NCI-H1930 (cell line): ENCODE measurements at places on chromosomes 6 and 20.

DNA sequence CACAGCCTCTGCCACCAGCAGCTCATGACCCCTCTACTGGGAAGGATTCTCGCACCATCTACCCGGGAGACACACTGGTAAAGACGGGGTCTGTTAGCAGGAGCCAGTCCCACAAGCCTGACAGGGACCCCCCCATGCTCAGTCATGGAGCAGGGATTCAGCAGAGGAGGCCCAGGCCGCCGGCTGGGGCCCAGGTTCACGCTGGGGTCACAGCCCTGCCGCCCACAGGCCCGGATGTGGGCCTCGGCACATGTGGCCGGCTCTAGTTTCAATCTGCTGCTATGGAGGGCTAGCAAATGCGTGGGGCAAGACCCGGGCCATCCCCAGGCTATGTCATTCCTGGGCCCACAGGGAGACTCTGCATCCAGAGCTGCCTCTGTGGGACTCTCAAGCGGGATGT is 25.1 kb downstream of the PXDC1 start:
- no peak for DNase-seq

- no peak for DNase-seq
Measured at GRCh38 chr20:23488996-23489395, 1.9 kb upstream of the CST8 start.

GRCh38 chr20:62906209-62906608 is 20.1 kb downstream of the DIDO1 start:
- no peak for DNase-seq

DNA sequence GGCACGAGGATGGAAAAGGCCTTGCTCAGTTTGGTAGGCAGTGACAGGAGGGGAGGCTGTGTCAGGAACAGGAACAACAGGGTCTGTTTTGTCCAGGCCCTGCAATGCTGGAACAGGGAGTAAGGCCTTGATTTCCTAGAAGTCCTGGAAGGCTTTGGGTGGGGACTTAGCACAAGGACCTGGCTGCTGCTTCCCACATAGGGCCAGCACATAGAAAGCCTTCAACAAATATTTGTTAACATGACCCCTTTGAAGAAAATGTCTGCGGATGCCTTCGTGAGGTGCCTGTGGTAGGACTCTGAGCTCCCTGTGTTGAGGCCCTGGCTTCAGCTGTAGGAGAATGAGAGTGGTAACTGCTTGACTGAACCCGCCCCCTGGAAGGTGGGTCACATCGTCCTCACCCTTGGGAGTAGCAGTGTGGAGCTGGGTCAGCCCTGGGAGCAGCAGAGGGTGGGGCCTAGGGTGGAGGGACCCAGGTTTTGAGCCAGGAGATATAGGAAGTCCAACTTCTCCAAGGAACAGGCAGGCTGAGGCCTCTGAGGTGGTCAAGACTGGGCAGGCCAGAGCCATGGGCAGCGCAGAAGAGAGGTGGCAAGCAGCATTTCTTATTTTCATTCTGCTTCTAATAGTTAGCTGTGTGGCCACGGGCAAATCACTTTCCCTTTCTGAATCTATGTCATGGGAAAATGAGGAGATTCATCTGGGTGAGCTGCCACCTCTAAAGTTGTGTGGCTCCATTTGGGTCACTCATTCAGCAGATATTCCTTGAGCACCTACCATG is 50.0 kb downstream of the CNBD2 start:
- no peak for DNase-seq

- DNase-seq, result no peak
Measured at GRCh38 chr6:15368186-15368585, 122.3 kb downstream of the JARID2 start.

- no peak for DNase-seq
Measured at GRCh38 chr20:19893356-19893755, 123.8 kb upstream of the NAA20 start.

DNA sequence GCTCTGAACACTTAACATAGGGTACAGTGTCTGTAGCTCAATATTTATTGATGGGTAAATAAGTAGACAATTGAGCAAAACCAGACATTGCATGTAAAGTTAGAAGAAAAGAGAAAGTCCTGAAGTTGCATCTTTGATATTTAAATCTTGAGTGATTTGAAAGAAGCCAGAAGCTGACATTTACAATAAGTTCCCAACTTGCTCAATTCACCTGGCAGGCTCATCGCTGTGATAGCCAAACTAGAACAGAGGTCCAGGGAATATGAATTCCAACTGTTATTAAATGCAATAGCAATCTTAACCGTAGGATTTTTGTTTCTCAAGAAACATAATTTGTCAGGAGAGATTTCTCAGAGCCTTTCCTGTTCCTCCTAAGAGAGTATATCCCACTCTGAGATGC is 65.9 kb upstream of the EDN1 start:
- no peak for DNase-seq

- DNase-seq, result no peak
Measured at GRCh38 chr6:11424395-11425034, 113.0 kb upstream of the TMEM170B start.

GRCh38 chr20:40470445-40471260 is 218.4 kb downstream of the MAFB start:
- DNase-seq, result no peak

DNA sequence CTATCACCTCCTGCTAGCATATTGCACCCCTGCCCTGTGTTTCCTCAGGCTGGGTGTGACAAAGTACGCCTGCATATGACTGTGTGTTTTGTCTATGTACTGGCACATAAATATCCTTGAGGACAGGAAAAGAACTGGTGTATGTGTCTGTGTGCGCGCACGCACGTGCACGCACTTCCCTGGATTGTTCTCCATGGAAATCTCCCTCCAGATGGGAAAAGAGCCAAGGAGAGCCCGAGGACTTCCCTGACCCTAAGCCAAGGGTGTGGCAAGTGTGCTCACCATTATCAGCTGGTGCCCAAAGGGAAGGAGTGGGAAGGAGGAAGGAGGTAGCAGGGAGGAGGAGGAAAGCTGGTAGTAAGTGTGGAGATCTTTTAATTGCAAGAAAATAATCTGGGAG is 117.6 kb downstream of the HIVEP2 start:
- DNase-seq, result no peak

DNA sequence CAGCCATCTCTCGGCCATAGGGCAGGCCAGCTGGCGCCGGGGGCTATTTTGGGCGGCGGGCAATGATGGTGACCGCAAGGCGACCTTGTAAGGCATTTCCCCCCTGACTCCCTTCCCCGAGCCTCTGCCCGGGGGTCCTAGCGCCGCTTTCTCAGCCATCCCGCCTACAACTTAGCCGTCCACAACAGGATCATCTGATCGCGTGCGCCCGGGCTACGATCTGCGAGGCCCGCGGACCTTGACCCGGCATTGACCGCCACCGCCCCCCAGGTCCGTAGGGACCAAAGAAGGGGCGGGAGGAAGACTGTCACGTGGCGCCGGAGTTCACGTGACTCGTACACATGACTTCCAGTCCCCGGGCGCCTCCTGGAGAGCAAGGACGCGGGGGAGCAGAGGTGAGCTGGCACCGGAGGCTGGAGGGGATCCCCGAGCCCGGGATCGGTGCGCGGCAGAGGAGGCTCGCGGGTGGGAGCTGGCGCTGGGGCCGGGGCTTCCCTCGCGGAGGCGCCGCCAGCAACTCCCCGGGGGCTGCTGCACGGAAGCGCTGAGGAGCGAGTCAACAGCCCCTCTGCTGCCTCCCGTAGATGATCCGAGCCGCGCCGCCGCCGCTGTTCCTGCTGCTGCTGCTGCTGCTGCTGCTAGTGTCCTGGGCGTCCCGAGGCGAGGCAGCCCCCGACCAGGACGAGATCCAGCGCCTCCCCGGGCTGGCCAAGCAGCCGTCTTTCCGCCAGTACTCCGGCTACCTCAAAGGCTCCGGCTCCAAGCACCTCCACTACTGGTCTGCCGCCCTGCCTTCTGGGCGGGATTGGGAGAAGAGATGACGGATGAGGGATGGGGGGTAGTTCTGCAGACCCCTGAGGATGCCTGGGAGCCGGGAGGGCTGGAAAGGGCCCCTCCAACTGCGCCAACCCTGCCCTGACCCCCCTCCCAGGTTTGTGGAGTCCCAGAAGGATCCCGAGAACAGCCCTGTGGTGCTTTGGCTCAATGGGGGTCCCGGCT is at the start of the genes CTSA and NEURL2:
TSS of gene CTSA (plus strand) at position 351 of the 999 bp plus-strand sequence. CDS start at position 585, 234 bp downstream.
TSS of gene NEURL2 (minus strand) at position 224 of the 999 bp plus-strand sequence. CDS start at position 7, 217 bp downstream.
- peak; percentile 89 for DNase-seq

DNA sequence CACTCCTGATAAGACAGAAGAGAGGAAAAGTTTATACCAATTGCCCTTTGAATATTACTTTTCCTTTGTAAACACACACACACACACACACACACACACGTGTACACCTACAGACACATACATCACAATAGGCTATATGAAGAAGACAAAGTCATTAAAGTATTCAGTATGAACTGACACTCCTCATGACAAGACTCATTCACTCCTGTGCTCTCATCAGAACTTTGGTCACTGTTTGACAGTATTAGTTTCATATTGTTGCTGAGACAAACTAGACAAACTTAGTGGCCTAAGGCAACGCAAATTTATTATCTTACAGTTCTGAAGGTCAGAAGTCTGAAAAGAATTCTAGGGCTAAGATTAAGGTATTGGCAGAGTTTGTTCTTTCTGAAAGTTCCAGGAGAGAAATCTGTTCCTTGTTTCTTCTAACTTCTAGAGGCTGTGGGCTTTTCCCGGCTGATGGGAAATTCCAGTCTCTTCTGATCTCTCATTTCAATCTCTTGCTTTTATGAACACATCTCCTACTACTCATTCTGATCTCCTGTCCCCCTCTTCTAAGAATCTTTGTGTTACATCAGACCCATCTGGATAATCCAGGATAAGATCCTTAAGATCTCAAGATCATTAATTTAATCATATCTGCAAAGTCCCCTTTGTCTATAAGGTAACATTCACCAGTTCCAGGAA is 171.3 kb downstream of the HACE1 start:
- DNase-seq, result no peak

DNA sequence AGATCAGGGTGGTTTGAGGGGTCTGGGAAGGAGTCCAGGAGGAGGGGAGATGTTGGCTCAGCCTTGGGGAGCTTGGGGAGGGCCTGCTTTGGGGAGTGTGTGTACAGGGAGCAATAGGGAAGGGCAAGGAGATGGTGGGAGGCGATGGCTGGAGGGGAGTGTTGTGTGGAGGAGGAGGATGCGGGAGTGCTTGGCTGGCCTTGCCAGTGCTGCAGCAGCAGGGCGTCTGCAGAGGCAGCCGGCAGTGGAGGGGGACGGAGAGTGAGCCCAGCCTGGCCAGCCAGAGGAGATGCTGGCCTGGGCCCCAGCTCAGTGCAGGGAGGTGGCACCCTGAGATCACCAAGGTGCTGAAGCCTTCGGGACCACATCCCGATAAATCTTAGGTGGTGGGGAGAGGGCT is 3.9 kb downstream of the IP6K3 start:
- no peak for DNase-seq

DNA sequence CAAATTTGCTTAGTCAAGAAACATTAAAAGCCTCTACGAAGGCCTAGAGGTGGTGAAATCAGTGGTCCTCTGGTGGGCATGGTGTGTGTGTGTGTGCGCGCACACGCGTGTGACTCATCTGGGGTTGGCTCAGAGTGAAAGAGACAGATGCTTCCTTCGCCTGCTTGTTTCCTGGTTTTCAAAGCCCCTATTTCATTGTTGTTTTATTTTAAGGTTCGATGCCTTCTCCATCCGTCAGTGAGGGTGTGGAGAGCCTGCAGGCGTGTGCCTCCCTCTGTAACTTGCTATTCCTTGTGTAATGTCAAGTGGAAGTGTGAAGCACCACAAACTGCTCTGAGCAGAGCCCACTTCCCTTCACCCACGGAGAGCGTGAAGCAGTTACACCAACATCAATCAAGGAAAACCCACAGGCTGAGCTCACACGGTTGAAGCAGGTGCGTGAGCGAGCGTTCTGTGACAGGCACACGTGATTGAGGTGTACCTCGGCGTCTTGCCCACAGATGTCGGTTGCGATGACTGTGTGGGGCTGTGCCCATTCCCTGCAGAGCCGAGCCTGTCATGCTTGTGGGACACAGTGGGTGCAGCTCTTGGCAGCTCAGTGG is 233.9 kb downstream of the PRL start:
- no peak for DNase-seq

DNA sequence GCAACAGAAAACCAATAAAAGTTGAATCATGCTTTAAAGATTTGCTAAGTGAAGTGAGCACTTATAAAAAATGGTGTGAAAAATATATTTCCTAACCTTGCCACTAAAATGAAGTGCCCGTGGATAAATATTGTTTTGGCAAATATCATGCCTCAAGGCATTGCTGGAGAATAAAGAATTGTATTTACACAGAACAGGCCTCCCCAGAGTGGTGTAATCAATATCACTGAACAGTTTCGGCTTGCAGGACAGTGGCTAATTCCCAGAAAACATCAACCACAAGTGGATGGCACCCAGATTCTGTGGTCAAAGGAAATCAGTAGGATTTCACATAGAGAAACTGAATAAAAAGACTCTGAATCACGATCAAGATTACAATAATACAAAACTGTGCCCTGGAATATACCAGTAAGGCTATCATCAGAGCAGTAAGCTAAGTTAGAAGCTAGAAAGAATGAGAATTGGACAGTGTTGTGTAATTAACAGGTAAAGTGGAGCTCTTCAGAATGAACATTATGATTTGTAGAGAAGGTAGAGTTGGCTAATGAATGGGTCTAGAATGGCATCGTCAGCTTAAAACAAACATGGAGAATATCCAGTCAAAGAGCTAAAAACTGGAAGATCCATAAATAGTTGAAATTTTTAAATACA is 1026.9 kb upstream of the ADGRB3 start:
- DNase-seq, result no peak

DNA sequence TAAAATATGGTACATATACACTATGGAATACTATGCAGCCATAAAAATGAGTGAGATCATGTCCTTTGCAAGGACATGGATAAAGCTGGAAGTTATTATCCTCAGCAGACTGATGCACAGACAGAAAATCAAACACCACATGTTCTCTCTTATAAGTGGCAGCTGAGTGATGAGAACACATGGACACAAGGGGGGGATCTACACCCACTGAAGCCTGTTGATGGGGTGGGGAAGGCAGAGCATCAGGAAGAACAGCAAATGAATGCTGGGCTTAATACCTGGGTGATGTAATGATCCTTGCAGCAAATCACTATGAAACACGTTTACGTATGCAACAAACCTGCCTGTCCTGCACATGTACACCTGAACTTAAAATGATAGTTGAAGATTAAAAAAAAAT is 71.3 kb downstream of the MANEA start:
- DNase-seq, result no peak

- no peak for DNase-seq
Measured at GRCh38 chr20:2814587-2815051, at the start of gene C20orf141. Gene C20orf141, plus strand, starts transcription at chr20:2814987. Its CDS starts 198 bp downstream, at chr20:2815185.

GRCh38 chr20:9945408-9945807 is 89.4 kb upstream of the ANKEF1 start:
- no peak for DNase-seq

DNA sequence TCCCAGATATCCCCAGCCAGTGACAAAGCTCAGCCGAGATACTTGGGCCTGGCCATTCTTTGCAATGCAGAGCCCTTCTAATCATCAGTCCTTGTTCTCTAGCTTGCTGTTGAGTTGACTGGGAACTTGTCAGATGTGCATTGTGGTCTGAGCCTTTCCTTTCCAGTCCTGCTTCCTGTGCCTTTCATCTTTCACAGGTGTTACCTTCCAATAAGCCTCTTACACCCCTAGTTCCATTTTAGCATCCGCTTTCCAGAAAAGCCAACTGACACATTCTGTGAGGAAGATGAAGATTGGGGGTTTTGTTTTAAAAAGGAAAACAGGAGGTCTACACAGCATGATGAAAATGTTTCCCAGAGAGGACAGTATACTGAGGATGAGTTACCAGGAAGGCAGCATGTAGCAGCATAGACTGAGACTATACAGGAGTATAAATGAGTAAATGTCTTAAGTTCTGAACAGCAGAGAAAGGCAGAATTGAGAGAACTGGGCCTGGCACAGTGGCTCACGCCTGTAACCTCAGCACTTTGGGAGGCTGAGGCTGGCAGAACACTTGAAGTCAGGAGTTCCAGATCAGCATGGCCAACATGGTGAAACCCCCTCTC is 5.6 kb upstream of the CEP85L start:
- DNase-seq, result no peak

GRCh38 chr6:135438907-135439535 is 58.5 kb downstream of the AHI1 start:
- no peak for DNase-seq
